ENCODE measurements at places on chromosomes 6 and 20. TPM values are rescaled to one million over a fixed set of nuclear protein-coding genes. Genes with fewer than 3 reads are reported as not detected.

Gene ADGRF5
- total RNA-seq = 22.5 TPM

Gene CPXM1
- total RNA-seq = 23.1 TPM

Gene TREML2
- total RNA-seq = not detected

Gene TRAPPC3L
- total RNA-seq = not detected

Gene SASH1
- 107 TPM for total RNA-seq

Gene CDH26
- 2.1 TPM for total RNA-seq

Gene BMP6
- total RNA-seq = 11.1 TPM

Gene LY6G5C
- 0.64 TPM for total RNA-seq

Measured in breast epithelium (tissue), 4 donors.